ENCODE measurements at places on chromosomes 13 and 19.

GRCh38 chr13:109148243-109148642 is 518.8 kb downstream of the MYO16 start:
- no peak for DNase-seq

- DNase-seq: no peak
These were observed 11.6 kb downstream of the CTU1 start for GRCh38 chr19:51096473-51097165.

GRCh38 chr19:53958168-53958571 is 4.6 kb upstream of the CACNG8 start:
- peak; percentile 10 for DNase-seq

DNA sequence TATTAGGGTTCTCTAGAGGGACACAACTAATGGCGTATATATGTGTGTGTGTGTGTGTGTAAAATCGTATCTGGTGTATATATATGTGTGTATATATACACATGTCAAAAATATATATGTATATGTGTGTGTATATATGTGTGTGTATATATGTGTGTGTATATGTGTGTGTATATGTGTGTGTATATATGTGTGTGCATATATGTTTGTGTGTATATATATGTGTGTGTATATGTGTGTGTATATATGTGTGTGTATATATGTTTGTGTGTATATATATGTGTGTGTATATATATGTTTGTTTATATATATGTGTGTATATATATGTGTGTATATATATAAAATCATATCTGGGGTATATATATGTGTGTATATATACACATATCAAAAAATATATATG is 5.4 kb upstream of the LILRB5 start:
- no peak for DNase-seq
